Mesendoderm (in vitro differentiated cells): ENCODE measurements at places on chromosomes 11 and 22.

GRCh38 chr11:17263769-17264168 is 12.8 kb upstream of the NUCB2 start:
- DNase-seq, result no peak

DNA sequence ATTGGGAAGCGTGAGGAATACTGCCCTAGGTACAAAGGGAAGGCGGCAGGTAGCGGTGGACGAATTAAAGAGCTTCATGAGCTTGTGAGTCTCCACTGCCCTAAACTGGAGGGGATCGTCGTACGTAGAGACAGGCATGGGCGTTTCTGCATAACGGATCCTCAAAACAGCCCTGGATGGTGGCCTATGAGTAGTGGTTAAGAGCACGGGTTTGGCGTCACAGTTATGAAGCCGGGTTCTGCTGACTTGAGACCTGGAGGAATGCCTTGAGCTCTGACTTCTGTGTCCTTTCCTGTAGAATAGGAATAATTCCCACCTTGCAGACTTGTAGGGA is 335 bp downstream of the TMEM138 start:
- no peak for DNase-seq

- DNase-seq, result no peak
These were observed 418.8 kb upstream of the LUZP2 start for GRCh38 chr11:24078018-24078417.

DNA sequence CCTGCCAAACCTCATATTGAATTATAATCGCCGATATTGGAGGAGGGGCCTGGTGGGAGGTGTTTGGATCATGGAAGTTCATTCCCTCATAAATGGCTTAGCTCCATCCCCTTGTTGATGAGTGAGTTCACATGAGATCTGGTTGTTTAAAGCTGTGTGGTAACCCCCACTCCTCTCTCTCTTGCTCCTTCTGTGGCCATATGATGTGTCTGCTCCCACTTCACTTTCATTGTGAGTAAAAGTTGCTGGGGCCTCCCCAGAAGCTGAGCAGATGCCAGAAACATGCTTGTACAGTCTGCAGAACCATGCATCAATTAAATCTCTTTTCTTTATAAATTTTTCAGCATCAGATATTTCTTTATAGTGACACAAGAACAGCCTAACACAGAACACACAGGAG is 929.0 kb upstream of the FAT3 start:
- peak; percentile 6 for DNase-seq

GRCh38 chr22:27568265-27568664 is 233.3 kb downstream of the MN1 start:
- no peak for DNase-seq

DNA sequence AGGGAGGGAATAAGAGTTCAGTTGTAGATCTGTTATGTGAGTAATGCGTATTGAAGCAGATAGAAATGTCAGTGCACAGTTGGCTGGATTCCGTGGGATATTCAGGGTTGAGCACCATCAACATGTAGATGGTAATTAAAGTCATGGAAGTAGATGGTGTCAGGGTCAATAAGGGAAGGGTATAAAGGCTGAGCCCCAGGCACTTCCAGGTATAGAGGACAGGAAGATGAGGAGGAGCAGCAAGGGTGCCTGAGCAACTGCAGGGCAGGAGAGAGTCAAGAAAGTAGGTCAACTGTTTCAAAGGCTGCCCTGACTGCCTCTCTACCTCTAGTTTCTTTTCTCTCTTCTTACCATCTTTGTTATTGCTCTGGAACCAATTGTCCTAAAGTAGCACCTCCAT is 85.9 kb downstream of the MICAL2 start:
- no peak for DNase-seq

DNA sequence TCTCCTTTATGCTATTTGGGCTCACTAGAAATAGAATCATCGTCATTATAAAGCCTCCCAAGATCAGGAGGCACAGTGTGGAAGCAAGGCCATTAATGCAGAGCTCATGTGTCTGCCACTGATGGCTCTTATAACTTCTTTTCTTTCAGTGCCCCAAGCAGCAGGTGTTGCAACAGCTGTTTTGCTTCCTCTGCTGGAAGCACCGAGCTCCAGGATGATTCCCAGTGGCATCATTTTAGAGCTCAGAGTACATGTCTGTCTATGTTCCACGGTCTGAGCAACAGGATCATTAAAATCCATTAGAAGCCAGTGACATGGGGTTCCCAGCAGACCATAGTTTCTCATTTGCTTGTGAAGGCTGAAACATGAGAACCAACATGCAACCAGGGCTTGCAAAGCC is 803.0 kb upstream of the FAT3 start:
- no peak for DNase-seq
